ENCODE measurements at places on chromosomes 6 and 20.

DNA sequence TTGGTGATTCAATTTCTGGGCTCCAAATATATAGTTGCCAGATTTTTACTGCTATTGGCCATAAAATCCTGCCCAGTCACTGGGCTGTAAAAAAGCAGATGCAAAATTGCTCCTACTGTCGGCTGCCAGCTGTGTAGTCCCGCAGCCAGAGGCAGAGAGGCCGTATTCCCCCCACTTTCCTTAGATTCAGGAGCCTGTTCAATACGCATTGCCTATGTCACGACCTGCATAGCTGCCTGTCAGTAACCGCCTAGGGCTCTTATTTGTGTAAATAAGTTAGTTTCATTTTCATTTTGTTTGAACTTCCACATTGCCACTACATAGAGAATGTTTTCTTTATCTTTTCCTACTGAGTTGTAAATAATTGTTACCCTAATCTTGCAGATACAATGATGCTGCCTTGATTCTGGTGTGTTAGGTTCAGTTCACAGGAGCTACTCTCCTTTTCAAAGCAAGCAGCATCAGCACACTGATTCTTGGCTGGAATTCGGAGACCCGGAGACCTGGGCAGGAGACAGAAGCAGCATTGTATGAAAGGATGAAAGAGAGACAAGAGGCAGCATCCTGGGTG is 46.0 kb upstream of the UST start:
- no peak for DNase-seq

GRCh38 chr20:1587781-1588532 is 30.5 kb upstream of the SIRPD start:
- DNase-seq: no peak

DNA sequence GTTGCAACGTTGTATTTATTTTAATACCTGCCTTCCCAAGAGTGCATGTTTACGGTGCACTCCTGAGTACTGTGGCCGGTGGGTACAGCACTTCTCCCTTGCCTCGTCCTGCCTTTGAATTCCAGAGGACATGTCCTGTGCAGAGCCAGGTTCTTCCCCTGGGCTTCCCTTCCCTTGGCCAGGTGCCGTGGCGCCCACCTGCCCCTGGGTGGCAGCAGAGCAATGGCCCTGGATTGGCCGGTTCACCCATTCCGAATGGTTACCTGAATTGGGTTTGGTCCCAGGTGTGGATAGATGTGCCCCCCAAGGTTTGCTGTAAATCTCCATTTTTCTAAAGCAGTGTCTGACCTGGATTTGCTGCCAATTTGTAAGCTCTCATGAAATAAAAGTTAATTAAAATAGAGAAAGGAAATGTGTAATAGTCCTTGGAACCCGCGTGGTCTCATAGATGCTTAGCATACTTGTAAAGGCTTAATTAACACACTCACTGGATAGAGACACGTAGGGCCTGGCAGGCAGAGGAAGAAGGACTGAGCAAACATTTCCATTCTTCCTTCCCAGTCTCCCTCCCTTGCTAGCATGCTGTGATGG is 40.6 kb downstream of the DTD1 start:
- no peak for DNase-seq

- no peak for DNase-seq
These were observed 26.7 kb downstream of the ARFGEF3 start for GRCh38 chr6:138188278-138188941.

GRCh38 chr20:58167759-58168158 is 60.7 kb downstream of the ANKRD60 start:
- no peak for DNase-seq

Data from stimulated activated CD4-positive, alpha-beta T cell treated with anti-CD3 and anti-CD28 coated beads, Interleukin-1b, Interleukin-23, amount 100 ng/mL, for 1 hour (primary cell).